HFFc6 (cell line): ENCODE measurements at places on chromosomes 3 and 15. TPM values are rescaled to one million over a fixed set of nuclear protein-coding genes. Genes with fewer than 3 reads are reported as not detected.

DNA sequence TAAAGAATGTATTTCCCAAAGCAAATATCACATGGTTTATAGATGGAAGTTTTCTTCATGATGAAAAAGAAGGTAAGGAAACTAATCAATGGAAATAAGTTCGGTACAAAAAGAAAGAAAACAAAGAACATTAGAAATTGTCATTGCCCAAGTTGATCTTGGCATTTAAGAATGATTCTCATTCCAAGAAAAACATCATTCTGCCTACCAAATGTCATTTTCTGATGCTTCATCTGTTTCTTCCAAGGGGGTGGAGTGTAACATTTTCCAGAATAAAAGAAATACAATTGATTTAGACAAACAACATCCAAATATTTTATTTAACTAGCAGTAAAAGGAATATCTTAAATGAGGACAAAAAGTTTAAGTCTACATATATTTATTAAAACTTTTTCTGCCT, 3.0 kb upstream of the ZBED2 start:
- DNase-seq: no peak

STAB1 gene
- not detected in 3 replicates for total RNA-seq

DNA sequence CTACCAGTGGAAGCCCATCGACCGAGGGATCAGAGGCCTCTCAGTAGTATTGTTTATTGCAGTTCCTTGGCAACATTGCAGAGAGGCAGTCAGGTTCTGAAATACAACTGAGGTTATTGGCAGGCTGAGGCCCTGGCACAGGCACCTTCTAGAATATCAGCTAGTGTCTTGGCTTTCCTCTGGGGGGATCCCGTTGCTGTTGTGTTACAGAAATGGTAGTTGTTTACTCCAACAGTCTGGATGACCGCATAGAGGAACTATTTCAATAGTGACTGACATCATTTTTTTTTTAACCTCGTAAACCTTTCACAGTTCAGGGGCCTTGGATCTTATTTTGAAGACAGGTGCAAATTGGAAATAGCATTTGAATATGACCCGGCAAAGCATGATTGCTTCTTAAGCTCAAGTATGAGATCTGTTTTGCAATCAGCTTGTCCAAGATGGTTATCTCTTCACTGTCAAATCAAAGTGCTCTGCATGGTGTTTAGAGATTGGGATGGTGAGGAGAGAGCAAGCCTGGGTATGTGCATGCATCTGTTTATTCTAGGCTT, 63.9 kb downstream of the PGPEP1L start:
- DNase-seq: peak; percentile 11

- peak; percentile 4 for DNase-seq
Measured at GRCh38 chr3:55686426-55687254, 199.5 kb upstream of the WNT5A start.

DNA sequence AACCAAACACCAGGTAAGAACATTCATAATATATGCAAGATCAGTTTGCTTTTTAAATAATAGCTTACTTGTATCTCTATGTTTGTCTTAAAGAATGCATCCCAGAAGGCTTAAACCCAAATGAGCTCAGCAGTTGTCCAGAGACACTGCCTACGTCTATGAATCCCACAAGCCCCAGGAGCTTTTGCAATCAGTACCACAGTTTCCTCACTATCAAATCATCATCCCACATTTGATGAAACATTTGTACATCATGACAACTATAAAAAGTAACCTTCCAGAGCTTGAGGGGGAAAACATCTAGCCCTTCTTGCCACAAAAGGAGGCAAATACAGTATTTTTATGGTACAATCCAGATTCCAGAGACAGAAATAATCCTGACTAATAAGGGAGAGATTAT, 63.7 kb downstream of the ATP8B4 start:
- peak; percentile 80 for DNase-seq

ZIC4 gene
- total RNA-seq: 0.21 to 0.58 TPM (median 0.38 TPM) in 3 replicates

DNA sequence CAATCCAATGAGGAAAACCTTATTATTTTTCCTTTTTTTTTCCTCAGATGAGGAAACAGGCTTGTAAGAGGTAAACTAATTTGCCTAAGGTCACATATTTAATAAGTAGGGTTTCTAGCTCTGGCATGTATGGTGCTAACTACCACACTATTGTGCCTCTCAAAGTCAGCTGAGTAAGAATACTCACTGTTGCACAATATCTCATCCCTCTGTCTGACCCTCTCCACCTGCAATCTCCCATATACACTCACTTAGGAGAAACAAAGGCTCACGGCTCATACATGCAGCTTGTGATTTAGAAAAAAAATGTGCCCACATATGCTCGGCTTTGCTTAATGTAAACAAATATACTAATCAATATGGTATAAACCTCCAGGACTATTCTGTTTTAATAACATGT, 10.4 kb upstream of the ARIH1 start:
- no peak for DNase-seq

- DNase-seq: no peak
Measured at GRCh38 chr3:136882571-136882970, 20.6 kb downstream of the NCK1 start.

DNA sequence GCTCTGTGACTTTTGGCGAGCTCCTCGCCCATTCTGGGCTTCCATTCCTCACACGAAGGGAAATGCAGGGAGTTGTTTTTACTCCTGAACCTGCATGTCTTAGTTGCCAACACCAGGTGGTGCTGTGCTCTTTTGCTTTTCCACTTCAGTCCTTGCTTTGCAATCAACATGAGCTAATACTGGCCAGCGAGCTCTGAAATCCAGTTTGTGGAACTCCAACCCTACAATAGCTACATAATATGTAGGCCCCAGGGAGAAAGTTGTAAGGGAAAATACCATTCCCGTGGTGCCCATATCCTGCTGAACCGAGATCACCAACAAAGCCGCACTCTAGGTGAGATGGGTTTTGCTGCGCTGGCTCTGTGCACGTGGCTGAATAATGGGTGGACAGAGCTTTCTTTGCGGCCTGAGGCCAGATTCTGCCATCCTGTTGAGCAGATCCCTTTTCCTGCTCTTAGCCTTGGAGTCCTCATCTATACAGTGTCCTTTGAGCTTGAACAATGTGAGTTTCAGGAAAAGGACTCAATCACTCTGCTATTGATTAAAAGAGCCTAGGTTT, 25.0 kb downstream of the LSM3 start:
- DNase-seq: peak; percentile 76
